CD4-positive, alpha-beta T cell (primary cell): ENCODE measurements at places on chromosomes 12 and 14. TPM values are rescaled to one million over a fixed set of nuclear protein-coding genes. Genes with fewer than 3 reads are reported as not detected.
A peak's percentile ranks its signal among the peaks of the same experiment; 100 is the strongest.

- peaks cover 11% of the 10 kb centered on the region for H3K36me3 ChIP-seq
- H3K27me3 ChIP-seq = no peaks in the 10 kb centered on the region
- DNase-seq = no peak
- peaks cover 74% of the 10 kb centered on the region for H3K4me1 ChIP-seq
Observed at GRCh38 chr12:64666054-64666914, 56.0 kb downstream of the RASSF3 start.

DNA sequence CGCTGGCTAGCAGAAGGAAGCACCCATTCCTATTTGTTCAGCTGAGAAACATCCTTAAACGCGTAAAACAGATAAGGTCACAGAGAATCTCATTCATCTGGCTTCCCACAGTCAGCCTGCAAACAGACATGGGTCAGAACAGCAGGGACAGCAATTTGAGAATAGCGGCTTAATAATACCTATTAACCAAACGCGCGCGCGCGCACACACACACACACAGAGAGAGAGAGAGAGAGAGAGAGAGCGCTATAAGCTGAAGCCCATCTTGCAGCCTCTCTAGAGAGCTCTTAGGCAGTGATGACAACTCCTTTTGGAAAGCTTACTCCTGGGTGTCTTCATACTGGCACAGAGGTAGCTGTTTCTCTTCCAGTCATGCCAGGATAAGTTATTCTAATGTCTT lies 26.4 kb downstream of the TMEM132D start:
- no peak overlapping the region for H3K27ac ChIP-seq
- no peaks in the 10 kb centered on the region for H3K36me3 ChIP-seq
- DNase-seq = no peak
- H3K27me3 ChIP-seq = no peaks in the 10 kb centered on the region

DNA sequence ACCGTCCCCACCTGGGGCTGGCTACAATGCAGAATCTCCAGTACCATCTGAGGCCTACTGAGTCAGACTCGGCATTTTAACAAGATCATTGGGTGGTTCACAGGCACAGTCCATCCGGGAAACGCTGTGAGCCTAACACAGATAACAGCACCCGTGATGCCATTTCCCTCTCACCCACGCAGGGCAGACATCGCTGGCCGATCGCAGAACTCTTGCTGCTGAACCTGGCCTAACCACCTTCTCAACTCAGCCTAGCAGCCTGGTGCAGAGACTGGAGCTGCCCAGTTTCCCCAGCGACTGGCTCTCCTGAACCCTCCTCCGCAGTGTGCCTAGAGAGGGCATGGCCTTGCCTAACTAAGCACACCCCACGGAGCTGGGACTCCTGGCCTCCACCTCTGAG lies 83.3 kb downstream of the NCOR2 start:
- no peak for DNase-seq
- H3K36me3 ChIP-seq = peaks cover 18% of the 10 kb centered on the region

DNA sequence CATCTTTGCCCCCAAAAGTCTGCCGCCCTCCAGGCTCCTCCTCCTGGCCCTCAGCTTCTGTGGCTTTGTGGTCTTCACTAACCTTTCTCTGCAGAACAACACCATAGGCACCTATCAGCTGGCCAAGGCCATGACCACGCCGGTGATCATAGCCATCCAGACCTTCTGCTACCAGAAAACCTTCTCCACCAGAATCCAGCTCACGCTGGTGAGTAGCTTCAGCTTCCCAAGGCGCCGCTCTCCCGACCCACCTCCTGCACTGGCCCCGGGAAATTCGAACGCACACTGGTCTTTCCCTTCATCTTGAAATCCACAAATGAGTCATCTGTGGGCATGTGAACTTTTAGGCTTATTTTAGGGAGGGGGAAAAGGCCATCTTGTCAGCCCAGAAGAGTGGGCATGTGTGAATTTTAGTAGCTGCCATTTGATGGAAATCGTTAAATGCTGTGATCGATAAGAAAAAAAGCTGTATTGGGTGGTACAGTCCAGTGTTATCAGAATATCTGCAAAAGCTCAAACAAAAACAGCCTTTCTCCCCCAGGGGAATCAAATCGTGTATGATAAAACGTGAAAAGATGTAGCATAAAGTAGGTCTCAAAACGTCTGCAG lies 700 bp downstream of the SLC35E3 start:
- H3K27me3 ChIP-seq = no peaks in the 10 kb centered on the region
- H3K4me3 ChIP-seq = peak overlapping the region; percentile 90
- H3K36me3 ChIP-seq = peaks cover 7% of the 10 kb centered on the region
- peaks cover 19% of the 10 kb centered on the region for H3K4me1 ChIP-seq

- H3K4me3 ChIP-seq = no peak overlapping the region
- no peak overlapping the region for H3K27ac ChIP-seq
- H3K36me3 ChIP-seq = no peaks in the 10 kb centered on the region
Observed at GRCh38 chr12:54321363-54321762, 3.6 kb upstream of the COPZ1 start.

DNA sequence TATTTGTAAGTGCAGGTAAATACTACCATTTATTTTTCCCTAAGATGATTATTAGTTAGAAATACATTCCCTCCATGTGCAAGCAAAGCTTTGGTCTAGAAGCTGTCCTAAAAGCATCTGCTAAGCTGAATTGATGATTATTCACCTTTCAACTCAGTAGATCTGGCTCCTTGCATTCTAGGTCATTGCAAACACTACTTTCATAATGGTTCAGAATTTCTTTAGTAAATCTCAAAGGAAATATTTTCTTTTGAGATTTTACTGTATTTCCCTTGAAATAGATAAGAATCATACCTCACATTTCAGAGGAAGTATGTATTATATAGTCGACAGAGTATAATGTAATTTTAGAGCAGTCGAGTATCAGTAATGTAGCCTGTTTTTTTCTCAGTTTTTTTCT lies 2.4 kb downstream of the ETNK1 start:
- H3K27ac ChIP-seq = peak overlapping the region; percentile 34
- no peak for DNase-seq
- H3K4me3 ChIP-seq = peak overlapping the region; percentile 96
- no peaks in the 10 kb centered on the region for H3K27me3 ChIP-seq
- peaks cover 7% of the 10 kb centered on the region for H3K4me1 ChIP-seq
- no peaks in the 10 kb centered on the region for H3K36me3 ChIP-seq

DNA sequence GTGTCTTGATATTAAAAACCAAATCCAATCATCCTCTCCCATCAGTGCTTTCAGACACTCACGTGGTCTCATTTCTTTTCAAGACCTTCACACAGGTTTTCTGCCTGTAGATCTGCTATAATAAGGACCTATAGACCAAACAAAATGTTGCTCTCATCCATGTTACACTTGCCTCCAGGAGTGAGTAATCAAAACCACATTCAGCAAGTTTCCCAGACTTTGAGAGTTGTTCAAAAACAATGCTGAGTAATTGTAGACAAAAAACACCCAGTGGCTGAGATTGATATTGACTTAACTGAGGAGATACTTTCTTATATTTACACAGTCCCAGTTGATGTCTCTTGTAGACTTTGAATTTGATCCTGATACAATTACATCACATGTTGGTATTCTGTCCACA lies 383.1 kb downstream of the TMEM132D start:
- no peaks in the 10 kb centered on the region for H3K27me3 ChIP-seq
- H3K4me1 ChIP-seq = no peaks in the 10 kb centered on the region
- H3K27ac ChIP-seq = no peak overlapping the region
- DNase-seq = no peak
- no peaks in the 10 kb centered on the region for H3K36me3 ChIP-seq

DNA sequence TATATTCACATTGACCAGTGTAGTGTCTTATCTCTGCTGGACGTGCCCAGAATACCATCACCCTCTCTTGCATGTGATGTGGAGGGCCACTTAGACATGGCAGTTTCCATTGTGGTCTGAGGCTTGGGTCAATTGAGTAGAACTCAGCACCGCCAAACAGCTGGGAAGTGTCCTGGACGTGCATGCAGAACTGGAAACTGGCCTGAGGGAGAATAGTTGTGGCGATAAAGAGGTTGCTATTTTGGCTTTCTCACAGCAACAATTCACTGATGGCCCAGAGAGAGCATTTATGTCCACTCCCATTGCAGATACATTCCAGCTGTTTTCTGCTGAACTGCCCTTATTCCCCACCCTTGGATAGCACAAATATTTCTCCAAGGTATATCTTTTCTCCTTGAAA lies 210.1 kb upstream of the DAAM1 start:
- H3K27ac ChIP-seq = no peak overlapping the region
- H3K4me1 ChIP-seq = no peaks in the 10 kb centered on the region
- H3K27me3 ChIP-seq = no peaks in the 10 kb centered on the region

- H3K27ac ChIP-seq = no peak overlapping the region
- H3K36me3 ChIP-seq = no peaks in the 10 kb centered on the region
Observed at GRCh38 chr12:104372061-104372720, 68.7 kb downstream of the EID3 start.

DNA sequence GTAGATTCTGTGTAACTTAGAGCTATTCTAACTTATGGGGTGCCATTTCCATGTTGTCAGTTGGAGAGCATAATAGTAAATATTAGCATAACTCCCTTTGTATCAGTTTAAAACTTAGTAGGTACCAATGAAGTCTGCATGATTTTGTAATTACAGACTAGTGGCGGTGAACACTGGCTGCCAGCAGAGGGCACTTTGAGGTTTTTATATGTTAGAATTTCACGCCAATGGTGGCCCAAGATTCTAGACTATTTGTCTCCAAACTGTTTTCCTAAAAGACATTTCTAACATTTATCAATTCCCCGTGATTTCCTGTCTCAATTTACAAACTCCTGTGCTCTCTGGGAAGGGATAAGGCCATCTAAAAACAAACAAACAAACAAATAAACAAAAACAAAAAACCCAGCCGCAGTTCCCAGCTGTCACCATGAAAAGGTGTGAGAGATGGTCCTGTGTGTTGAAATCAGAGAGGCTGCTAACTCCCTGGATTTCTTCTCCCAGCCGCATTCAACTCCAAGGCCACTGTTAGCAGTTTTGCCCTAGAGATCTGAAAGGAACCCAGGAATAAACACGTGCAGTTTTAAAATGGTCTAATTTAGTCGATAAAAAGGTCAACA lies 57.6 kb downstream of the BRMS1L start:
- DNase-seq = peak; percentile 34
- no peaks in the 10 kb centered on the region for H3K36me3 ChIP-seq
- no peaks in the 10 kb centered on the region for H3K4me1 ChIP-seq
- H3K27ac ChIP-seq = no peak overlapping the region

- no peaks in the 10 kb centered on the region for H3K4me1 ChIP-seq
- DNase-seq = no peak
- no peaks in the 10 kb centered on the region for H3K36me3 ChIP-seq
- no peaks in the 10 kb centered on the region for H3K27me3 ChIP-seq
Observed at GRCh38 chr12:78695749-78696148, 168.8 kb upstream of the SYT1 start.

- H3K27ac ChIP-seq = no peak overlapping the region
- no peak for DNase-seq
- H3K4me1 ChIP-seq = peaks cover 3% of the 10 kb centered on the region
Observed at GRCh38 chr12:24739106-24739779, 209.7 kb downstream of the BCAT1 start.

DNA sequence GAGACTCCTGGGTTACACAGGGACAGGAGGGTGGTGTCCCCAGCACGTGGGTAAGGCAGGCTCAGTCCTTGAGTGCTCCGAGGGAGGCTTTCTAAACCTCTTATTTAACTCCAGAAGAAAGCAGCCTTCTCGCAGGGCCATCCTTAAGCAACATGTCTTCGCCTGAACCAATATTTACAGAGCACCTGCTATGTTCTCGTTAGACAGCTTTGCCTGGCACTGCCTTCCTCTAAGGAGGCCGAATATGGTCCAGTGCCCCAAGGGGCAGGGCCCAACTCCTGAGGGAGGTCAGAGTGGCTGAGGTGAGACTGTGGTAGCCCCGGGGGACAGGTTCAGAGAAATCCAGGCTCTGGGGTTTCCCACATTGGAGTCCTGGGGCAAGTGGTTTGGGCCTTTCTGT lies 2.1 kb upstream of the SCARB1 start:
- H3K4me1 ChIP-seq = peaks cover 18% of the 10 kb centered on the region
- no peak overlapping the region for H3K4me3 ChIP-seq
- no peaks in the 10 kb centered on the region for H3K36me3 ChIP-seq
- H3K27me3 ChIP-seq = no peaks in the 10 kb centered on the region
- H3K27ac ChIP-seq = no peak overlapping the region
- DNase-seq = no peak

DNA sequence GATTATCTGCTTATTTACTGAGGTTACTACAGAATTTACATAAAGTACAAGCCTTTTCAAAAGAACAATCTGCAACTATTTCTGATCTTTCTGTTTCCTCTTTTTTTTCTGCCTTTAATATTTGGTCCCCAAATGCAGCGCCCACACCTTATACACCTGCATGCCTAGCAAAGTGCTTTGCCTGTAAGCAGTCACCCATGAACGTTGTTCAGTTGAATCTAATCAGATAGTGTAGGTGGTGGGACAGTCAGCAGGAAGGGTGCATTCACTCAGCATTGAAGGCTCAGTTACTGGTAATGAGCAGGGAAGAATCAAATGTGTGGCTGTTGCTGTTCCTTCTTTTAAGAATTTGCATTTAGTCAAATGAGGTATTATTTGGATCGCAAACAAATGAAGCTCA lies 108.4 kb downstream of the GPR135 start:
- H3K27me3 ChIP-seq = no peaks in the 10 kb centered on the region
- no peak overlapping the region for H3K27ac ChIP-seq
- no peaks in the 10 kb centered on the region for H3K4me1 ChIP-seq
- no peak overlapping the region for H3K4me3 ChIP-seq
- H3K36me3 ChIP-seq = peaks cover 9% of the 10 kb centered on the region

- H3K36me3 ChIP-seq = no peaks in the 10 kb centered on the region
- H3K4me3 ChIP-seq = no peak overlapping the region
- DNase-seq = peak; percentile 56
- H3K27me3 ChIP-seq = no peaks in the 10 kb centered on the region
- H3K4me1 ChIP-seq = peaks cover 18% of the 10 kb centered on the region
Observed at GRCh38 chr14:58571769-58572472, 65.8 kb upstream of the DACT1 start.

- no peaks in the 10 kb centered on the region for H3K36me3 ChIP-seq
- H3K4me3 ChIP-seq = no peak overlapping the region
- H3K27ac ChIP-seq = no peak overlapping the region
- no peaks in the 10 kb centered on the region for H3K4me1 ChIP-seq
Observed at GRCh38 chr14:58707949-58708348, 70.2 kb downstream of the DACT1 start.

DNA sequence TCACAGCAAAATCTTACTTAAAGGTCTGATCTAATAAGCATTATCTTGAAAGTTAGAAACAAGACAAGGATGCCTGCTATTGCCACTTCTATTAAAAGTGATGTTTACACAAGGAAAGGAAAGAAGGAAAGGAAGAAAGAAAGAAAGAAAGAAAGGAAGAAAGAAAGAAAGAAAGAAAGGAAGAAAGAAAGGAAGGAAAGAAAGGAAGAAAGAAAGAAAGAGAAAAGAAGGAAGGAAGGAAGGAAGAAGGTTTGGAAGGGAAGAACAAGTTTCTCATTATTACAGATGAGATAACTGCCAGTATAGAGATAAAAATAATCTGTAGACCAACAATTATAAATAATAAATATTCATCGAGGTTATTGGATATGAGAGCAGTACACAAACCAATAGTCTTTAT lies 35.8 kb upstream of the KCNA1 start:
- no peaks in the 10 kb centered on the region for H3K36me3 ChIP-seq
- H3K4me3 ChIP-seq = no peak overlapping the region
- peaks cover 4% of the 10 kb centered on the region for H3K27me3 ChIP-seq
- no peaks in the 10 kb centered on the region for H3K4me1 ChIP-seq
- no peak for DNase-seq

ASB2 gene
- 1.2 TPM for total RNA-seq

ATXN2 gene
- total RNA-seq = 21.9 TPM

LRTM2 gene
- 0.11 TPM for total RNA-seq

CMTM5 gene
- not detected for total RNA-seq

KRT79 gene
- total RNA-seq = not detected

SLC38A2 gene
- total RNA-seq = 213 TPM

MRPL51 gene
- total RNA-seq = 16.7 TPM

AQP2 gene
- total RNA-seq = not detected

BDKRB2 gene
- not detected for total RNA-seq

DENR gene
- 29.9 TPM for total RNA-seq

P2RX7 gene
- 4.8 TPM for total RNA-seq

RFLNA gene
- not detected for total RNA-seq
